Activated CD8-positive, alpha-beta T cell treated with anti-CD3 and anti-CD28 coated beads for 36 hours (primary cell): ENCODE measurements at places on chromosomes 5 and 9. TPM values are rescaled to one million over a fixed set of nuclear protein-coding genes. Genes with fewer than 3 reads are reported as not detected.

The DOCK2 gene
- 181 TPM for total RNA-seq

The PTGDS gene
- not detected for total RNA-seq

The FGF1 gene
- total RNA-seq: not detected

The ADAMTSL2 gene
- 0.25 TPM for total RNA-seq

The MYOT gene
- not detected for total RNA-seq
